Ovary (tissue), 10 donors: ENCODE measurements at places on chromosomes 16 and 17. TPM values are rescaled to one million over a fixed set of nuclear protein-coding genes. Genes with fewer than 3 reads are reported as not detected.
A peak's percentile ranks its signal among the peaks of the same experiment; 100 is the strongest.

The ABCA9 gene
- total RNA-seq = 15.0 TPM

The ERAL1 gene
- total RNA-seq = 28.2 TPM

GRCh38 chr16:87057211-87057881 lies 259.8 kb downstream of the C16orf95 start:
- DNase-seq = no peak

GRCh38 chr17:78163881-78164747 lies 4.3 kb upstream of the SYNGR2 start:
- DNase-seq = no peak

DNA sequence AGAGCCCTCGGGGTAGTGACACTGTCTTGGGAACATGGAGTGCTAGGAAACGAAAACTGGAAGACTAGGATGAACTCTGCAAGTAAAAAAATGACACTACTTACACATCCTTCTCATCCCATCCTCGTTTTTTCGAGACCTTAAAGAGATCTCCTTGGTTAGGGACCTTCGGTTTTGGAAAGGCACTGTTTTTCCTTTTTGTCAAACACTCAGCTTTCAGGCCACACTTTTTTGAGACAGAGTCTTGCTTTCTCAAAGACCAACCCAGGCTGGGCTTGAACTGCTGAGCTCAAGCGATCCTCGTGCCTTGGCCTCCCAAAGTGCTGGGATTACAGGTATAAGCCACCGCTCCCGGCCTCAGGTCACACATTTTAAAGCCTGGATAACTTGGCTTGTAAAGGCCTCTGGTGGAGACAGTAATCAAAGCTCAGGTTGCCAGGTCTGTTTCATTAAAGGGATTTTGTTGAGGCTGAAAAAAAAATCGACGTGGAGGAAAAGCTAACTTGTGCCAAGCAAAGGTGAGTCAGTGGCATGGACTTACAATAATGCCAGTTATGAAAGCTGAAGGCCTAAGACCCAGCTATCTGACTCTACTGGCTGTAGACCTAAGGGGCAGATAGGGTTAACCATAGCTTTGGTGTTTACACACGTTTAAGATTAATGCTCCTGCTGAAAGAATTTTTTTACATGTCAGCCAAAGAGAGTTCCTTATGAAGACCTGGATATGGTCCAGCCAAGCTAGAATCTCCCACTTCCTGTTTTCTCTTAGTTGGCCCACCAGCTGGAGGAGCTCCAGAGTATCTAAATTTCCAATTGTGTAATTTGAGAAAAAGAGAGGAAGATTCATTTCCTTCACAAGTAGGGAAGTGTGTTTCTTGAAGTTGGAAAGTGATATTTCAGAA lies 823 bp downstream of the NBR1 start:
- peak; percentile 62 for DNase-seq

DNA sequence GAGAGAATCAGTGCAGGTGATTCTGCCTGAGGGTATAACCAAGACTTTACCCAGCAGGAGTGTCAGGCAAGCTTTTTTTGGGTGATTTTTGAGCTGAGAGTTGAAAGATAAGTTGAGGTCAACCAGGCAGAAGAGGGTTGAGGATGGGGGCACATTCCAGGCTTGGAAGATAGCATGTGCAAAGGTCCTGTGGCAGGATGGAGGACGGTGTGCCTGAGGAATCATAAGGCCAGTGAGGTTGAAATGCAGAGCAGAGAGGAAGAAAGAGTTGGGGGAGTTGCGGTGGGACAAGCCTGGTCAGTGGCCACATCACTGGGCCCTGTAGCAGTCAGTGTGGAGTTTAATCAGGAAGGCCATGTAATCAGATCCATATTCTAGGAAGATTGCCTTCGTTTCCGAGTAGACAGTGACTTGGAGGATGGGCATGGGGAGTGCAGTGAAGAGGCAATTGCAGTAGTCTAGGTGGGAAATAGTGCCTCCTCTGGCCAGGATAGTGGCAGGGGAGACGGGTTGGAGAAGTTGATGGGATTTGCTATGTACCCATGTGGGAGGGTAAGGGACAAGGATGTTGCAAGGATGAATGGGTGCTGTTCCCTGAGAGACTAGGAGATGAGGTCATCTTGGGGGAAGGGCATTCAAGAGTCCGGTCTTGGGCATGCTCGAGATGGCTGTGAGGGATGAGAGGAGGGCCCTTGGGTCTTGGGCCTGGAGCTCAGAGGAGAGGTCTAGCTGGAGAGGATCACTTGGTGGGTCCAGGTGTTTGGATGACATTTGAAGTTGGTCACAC lies 3.9 kb downstream of the PLEKHG4 start:
- DNase-seq = no peak
